ENCODE measurements at places on chromosomes 11 and 22. TPM values are rescaled to one million over a fixed set of nuclear protein-coding genes. Genes with fewer than 3 reads are reported as not detected.

- no peak for DNase-seq
These were observed 2.6 kb downstream of the RCE1 start for GRCh38 chr11:66845876-66846212.

DNA sequence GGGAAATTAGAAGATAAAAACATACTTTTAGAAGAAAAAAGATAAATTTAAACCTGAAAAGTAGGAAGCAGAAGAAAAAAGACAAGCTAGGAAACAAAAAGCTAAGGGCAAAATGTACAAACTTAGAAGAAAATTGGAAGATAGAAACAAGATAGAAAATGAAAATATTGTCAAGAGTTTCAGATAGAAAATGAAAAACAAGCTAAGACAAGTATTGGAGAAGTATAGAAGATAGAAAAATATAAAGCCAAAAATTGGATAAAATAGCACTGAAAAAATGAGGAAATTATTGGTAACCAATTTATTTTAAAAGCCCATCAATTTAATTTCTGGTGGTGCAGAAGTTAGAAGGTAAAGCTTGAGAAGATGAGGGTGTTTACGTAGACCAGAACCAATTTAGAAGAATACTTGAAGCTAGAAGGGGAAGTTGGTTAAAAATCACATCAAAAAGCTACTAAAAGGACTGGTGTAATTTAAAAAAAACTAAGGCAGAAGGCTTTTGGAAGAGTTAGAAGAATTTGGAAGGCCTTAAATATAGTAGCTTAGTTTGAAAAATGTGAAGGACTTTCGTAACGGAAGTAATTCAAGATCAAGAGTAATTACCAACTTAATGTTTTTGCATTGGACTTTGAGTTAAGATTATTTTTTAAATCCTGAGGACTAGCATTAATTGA is 1.0 kb downstream of the MALAT1 start:
- DNase-seq, result no peak

GRCh38 chr11:100902454-100903141 is 215.5 kb downstream of the ARHGAP42 start:
- no peak for DNase-seq

DNA sequence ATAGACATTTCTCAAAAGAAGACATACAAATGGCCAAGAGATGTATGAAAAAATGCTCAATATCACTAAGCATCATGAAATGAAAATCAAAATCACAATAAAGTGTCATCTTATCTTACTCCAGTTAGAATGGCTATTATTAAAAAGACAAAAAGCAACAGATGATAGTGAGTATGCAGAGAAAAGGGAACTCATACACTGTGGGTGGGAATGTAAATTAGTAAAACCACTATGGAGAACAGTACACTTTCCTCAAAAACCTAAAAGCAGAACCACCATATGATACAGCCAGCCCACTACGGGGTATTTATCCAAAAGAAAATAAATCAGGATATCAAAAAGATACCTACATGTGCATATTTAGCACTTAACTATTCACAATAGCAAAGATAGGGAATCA is 700.0 kb upstream of the ANO5 start:
- DNase-seq, result no peak

DNA sequence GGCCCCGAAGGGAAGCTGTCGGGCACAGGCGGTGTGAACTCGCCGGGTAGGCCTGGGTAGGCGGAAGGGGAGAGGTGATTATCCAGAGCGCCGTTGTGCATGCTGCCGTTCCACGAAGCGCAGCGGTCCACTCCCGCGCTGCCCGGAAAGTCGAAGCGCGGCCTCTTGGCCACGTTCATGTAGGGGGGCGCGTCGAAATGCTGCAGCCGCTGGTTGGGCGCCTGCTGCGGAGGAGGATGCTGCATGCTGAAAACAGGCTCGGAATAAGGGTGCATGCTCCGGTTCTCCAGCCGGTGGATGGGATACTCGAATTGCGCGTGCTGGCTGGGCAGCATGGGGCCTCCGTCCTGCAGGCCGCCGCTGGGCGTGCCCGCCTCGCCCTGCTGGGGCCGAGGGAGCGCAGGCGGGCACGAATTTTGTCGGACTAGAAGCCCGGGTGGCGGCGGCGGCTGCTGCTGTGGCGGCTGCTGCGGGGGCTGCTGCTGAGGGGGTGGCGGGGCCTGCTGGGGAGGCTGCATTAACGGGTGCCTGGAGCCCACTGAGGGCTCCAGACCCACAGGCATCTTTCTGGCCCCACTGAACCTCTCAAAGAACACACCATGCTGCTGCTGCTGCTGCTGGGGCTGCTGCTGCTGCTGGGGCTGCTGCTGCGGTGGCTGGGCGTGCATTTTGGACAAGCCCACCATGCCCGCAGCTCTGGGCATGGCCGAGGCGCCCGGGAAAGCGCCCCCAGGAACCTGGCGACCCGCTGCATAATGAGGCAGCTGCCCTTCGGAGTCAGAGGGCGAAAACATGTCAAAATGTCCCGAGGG is 2.3 kb downstream of the MN1 start:
- peak; percentile 11 for DNase-seq

DNA sequence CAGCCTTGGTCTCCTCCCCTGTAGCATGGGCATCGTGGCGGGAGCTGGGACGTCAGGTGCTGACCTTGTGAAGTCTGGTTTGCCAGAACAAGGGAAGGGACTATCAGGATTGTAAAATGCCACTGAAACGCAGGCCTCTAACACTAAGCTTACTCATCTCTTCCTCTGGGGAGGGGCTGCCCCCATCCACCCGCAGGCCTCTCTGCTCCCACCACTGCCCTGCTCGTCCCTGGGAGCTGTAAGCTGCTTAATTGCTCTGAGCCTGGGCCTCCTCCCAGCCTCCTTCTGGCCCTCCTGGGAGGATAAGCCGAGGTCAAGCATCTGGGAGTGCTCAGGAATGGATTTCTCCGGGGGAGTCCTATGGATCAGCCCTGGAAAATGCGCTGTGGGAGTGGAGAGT is 8.4 kb downstream of the SHISAL1 start:
- peak; percentile 11 for DNase-seq

- no peak for DNase-seq
These were observed 443.4 kb downstream of the MIAT start for GRCh38 chr22:27100789-27101188.

- DNase-seq, result peak; percentile 47
These were observed 19.4 kb upstream of the TSKU start for GRCh38 chr11:76763573-76764346.

DNA sequence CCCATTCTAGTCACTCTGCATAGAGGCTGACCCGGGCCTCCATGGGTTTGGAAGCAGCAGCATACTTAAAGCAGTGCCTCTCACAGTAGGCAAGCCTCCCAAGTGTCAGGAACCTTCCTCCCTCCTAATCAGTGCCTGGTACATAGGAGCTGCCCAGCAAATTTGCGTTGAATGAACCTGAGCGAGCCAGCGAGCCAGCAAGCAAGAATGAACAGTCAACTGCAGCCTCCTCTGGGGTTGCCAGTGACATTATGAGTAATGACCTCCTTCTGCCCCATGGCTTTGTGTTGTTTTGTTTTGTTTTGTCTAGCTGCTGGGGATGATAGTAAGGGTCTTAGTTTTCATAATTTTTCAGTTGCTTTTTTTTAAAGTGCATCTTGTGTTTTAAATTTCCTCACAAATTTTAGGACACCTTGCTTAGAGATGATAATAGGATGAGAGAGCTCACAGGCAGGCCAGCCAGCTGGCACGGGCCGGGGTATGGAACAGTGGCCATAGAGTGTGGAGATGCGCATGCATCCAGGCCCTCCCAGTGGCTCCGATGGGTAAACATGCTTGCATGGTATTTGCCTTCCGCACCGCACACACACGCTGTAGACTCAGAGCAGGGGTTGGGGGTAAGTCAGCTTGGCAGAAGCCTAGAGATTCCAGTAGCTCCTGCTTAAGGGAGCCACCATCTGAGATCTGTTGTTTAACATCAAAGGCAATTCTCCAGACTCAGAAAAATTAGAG is 36.1 kb downstream of the TTC12 start:
- DNase-seq, result no peak

DNA sequence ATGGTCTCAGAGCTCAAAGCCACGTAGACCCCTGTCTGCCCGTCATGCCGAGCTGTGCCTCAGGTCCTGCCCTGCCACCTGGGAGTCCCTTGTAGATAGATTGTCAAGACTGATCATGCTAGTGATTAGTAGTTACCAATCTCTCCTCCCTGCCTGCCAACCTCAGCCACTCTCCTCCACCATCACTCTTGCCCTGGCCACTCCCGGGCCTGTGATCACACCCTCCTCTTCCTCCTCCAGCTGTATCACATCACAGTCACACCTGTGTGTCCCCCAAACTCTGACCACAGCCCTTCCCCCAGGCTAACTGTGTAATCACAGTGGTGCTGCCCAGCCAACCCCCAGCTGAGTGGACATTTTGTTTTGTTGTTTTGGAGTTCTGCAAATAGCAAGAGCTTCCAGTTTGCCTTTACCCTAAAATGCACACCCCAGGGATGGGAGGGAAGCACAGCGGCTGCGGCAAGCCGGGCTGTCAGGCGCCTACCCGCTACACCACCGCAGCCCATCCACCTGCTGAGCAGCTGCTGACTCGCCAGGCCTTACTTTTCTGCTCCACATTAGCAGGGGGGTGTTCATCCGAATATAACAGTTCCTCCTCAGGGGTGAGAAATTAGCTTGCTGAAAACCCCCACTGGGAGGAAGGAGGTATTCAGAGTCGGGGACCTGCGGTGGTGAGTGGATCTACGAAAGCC is 45.8 kb downstream of the LRFN4 start:
- no peak for DNase-seq

DNA sequence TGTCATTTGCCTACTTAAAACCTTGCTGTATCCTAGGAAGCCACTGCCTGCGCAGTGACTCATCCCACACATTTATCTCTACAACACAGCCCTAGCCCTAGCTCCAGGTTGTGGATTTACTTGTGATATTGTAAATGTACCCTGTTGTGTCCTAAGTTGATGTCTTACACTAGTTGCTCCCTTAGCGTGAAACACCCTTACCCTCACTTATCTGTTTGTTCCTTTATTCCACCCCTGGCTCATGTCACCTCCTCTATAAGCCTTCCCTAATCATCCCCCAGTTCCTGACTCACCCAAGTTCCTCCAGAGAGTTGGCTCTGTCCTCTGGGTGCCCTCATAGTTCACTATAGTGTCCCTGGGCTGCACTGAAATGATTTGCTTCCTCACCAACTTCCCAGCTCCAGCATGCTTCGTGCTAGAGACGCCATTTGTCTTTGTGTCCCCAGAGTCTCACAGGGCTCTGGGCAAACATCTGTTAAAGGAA is 431.8 kb upstream of the FAT3 start:
- peak; percentile 32 for DNase-seq

DNA sequence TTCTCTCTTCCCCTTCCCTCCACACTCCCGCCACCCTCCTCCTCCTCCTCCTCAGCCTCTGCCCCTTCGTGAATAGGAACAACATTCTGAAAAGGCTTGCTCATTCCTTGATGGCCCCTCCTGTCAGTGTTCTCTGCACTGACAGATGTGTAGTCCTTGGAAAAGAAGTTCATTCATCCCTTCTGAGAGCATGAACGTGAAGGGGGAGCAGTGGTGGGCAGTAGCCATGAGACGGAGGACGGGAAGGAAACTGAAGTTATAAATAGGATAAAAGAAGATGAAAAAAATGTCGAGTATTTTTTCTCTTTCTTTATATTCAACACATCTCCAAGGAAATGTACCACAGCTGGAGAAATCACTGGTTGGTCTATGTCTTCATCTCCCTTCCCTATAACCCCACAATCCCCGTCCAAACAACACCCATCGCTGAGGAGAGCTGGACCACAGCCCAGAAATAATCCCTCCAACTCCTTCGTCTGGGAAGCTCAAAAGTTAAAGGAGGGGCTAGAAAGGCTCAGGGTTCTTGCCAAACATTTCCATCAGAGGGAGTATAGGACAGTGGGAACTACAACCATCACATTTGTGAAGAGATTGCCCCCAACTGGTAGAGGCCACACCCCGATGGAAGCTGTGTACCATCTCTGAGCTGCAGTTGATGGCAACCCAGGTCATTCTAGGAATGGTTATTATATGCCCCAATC is 33.5 kb downstream of the ETS1 start:
- peak; percentile 40 for DNase-seq

GRCh38 chr22:50255607-50256006 is 4.5 kb upstream of the HDAC10 start:
- DNase-seq, result no peak

DNA sequence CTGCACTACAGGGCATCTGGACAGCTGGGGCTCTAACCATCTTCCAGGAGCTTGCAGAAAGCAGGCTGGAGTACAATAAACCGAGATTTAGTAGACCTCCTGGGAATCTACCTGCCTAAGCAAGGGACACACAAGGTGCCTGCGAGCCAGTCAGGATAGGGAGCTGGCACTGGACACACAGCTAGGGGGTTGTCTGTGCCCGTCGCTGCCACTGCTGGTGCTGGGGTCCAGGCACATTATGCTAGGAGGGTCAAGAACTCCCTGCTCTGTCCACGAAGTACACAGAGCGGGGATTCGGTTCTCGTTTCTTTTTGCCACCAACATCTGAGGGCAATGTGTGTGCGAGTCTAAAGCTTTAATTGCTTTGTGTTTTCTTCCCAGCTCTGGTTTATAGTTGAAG is 4.2 kb downstream of the RIC8A start:
- no peak for DNase-seq

GRCh38 chr11:62500650-62501030 is 46.0 kb downstream of the AHNAK start:
- DNase-seq, result no peak

DNA sequence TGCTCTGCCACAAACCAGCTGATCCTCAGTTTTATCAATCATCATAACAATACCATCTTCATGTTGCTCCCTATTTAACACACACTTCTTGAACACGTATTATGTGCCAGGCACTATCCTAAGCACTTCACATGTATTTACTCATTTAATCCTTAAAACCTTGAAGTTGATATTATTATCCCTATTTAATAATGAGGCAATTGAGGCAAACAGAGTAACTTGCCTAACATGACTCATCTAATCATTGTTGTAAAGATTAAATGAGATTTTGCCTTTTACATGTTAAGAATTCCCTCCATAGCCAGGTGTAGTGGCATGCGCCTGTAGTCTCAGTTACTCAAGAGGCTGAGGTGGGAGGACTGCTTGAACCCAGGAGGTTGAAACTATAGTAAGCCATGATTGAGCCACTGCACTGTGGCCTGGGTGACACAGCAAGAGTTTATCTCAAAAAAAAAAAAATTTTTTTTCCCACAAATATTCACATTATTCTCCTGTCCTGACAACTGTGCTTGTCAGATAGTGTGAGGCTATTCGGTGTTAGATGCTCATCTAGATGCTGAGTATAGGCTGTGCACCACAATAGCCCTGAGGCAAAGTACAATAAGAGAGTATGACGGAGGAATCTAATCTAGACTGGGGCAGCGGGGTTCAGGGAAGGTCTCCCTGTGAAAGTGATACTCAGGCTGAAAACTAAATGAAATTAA is 13.4 kb downstream of the CKAP5 start:
- no peak for DNase-seq

DNA sequence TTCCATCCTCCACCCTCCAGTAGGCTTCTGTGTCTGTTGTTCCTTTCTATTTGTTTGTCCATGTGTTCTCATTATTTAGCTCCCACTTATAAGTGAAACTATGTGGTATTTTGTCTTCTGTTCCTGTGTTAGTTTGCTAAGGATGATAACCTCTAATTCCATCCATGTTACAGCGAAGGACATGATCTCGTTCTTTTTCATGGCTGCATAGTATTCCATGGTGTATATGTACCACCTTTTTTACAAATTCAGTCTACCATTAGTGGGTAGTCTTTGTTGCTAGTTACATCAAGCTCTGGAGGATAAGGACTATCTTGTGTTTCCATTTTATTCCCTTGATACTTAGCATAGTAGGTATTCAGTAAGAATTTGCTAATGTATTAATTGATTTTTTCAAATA is 664.2 kb upstream of the FAT3 start:
- no peak for DNase-seq

ASCL2 gene
- 0.58 TPM for total RNA-seq

- DNase-seq, result no peak
These were observed 52.8 kb downstream of the FAM76B start for GRCh38 chr11:95736809-95737208.

OR1S1 gene
- total RNA-seq, result not detected

SLC35F2 gene
- 210 TPM for total RNA-seq
